ENCODE measurements at places on chromosomes 4 and X.

DNA sequence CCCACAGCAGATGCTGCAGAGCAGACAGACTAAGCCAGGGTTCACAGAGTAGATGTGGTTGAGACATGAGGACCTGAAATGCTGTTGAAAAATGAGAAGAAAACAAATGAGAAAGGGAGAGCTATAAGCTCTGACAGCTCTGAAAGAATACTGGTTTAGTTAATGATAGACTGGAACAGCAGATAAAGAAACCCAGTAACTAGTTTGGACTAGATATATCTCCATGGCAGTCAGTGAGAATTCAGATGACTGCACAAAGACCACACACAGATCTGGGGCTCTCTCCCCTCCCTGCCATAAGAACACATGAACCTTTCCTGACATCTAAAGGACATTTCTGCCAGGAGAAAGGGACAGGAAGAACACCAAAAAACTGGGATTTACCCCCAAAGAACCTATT, 8.2 kb downstream of the NAA11 start:
- no peak for DNase-seq

GRCh38 chrX:37906357-37906756, 59.0 kb upstream of the DYNLT3 start:
- no peak for DNase-seq

DNA sequence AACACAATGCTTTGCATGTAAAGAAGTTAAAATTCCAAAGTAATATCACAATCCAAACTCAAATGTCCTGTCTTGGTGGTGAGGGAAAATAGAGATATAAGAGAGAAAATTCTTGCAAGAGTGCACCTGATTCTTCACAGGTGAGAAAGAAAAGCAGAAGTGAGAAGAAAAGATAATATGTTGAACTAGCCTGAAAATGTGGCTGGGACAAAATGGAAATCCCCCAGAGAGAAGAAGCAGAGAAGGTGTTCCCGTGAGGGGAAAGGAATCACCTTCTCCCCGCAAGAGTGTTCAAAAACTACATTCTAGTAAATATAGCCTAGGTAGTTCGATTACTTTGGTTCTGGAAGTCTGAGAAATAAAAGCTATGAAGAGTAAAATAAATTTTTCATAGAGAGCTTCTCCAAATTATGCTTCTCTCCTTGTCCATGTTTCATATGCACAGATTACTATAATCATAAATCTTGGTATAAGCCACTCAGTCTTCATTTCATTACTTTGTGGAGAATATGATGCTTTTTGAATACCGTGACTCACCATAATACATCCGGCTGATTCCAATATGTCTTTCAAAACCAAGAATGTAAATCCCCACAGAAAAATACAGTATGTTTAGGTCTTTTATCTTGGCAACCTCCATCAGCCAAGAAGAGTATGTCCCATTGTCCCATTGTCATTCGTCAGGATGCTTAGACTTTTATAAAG, 63.1 kb downstream of the COX18 start:
- no peak for DNase-seq

DNA sequence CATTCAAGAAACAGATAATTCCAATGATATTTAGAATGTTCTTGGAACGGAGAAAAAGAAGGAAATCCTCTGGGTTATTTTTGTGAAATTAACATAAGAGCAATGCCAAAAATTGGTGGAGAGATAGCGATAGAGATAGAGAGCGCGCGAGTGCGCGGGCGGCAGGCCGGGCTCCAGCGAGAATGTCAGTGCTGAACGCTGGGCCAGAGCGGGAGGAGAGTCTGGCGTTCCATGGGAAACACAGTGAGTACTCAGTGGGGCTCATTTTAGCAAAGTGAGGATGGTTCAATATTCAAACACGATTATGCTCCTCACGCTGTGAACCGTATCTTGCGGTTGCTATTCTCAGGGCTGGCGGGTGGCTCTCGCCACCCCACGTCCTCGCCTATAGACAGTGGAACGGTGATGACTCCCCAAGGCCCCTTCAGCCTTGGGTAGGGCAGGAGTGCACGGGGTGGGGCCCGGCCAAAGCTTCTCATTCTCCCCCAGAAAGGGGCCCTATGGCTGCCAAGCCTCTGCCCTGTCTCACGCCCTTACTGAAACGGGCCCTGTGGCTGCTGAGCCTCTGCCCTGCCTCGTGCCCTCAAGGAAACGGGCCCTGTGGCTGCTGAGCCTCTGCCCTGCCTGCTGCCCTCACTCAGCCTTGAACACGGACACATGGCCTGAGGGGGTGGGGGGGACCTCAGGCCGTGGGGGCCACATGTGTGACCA, 16.9 kb downstream of the CPLX1 start:
- DNase-seq, result no peak

- DNase-seq, result no peak
Observed at GRCh38 chrX:7115557-7115956, 32.0 kb upstream of the STS start.

GRCh38 chr4:74624351-74625151, 169.8 kb downstream of the BTC start:
- no peak for DNase-seq

GRCh38 chrX:131802836-131803626, 220.1 kb upstream of the STK26 start:
- no peak for DNase-seq

DNA sequence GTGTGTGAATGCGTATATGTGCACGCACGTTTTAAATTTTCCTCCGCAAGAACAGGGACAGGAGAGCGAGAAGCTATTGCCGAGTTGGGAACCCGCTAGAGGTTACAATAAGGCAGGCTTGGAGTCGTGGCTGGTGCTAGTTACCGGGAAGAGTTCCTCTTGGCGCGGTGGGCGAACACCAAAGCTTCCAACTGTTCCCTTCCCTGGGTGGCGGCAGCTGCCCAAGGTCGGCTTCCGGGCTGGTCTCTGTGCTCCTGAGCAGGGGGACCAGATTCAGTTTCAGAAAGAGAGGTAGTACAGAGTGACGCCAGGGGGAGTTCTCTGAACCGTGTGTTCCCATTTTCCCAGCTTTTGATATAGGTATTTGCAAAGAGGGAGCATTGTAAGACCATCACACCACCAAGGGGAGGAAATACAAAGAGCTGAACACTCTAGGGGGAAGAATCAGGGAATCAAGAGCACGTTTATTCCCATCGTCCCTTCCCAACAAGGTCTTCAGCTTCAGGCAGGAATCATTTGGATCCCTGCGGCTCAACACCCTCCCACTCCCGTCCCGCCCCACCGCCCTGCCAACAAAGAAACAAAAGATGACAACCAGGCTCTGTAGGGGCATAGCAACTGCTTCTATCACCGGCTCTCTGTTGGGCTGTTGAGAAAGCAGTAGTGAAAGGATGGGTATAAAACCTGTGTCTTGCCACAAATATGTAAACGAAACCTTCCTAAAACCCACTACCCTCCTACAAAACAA, 113.6 kb upstream of the TEX13C start:
- peak; percentile 44 for DNase-seq

DNA sequence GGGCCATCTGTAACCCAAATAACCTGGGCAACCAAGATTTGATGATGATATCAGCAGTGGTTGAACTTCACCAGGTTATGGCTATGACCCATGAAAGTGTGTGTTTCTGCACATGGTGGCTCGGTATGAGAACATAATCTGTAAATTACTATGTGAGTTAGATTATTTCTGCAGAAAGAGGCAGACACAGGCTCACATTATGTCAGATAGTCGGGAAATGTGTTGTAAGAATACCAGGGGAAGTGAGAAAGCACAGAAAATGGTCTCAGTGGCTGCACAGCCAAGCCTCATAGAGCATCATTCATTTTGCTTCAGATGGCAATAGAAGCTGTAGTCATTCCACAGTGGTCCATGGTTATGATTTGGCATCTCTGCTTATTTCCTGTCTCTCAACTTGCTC, 63.0 kb upstream of the RBPJ start:
- DNase-seq, result no peak

DNA sequence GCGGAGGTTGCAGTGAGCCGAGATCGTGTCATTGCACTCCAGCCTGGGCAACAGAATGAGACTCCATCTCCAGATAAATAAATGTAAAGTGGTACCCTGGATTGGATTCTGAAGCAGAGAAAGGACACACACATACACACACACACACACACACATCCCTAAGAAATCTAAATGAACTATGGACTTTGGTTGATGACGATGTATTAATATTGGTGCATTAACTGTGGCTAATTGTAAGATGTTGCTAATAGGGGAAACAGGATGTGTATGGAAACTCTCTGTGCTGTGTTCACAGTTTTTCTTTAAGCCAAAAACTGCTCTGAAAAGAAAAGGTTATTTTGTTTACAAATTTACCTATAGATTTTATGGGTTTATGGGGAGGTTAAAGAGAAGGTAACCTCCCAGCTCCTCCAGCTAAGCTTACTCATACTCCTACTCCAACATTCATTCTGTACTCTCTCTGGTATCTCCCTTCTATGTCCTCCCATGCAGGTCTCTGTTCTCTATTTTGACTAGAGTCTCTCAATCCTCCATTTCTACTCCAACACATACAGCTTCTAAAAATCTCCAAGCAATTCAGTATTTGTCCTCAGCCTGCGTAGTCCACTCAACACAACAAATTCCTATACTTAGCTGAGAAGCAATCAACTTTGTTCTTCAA, 46.5 kb upstream of the RELL1 start:
- no peak for DNase-seq

Measured in hindlimb muscle (tissue), 1 donor.